Hair follicle dermal papilla cell (primary cell): ENCODE measurements at places on chromosomes 5 and 9. TPM values are rescaled to one million over a fixed set of nuclear protein-coding genes. Genes with fewer than 3 reads are reported as not detected.

SLC9A3 gene
- 1.2 and 1.3 TPM in 2 replicates for total RNA-seq

PCDHB15 gene
- 0.24 and 0.32 TPM in 2 replicates for total RNA-seq

SLC36A2 gene
- total RNA-seq = not detected in 2 replicates

NUTM2F gene
- not detected in 2 replicates for total RNA-seq

FOXD4L4 gene
- total RNA-seq = under 0.01 TPM in 1 of 2 replicates, not detected in the other

GARIN3 gene
- total RNA-seq = not detected in 2 replicates

ADRB2 gene
- total RNA-seq = 1.7 and 2.8 TPM in 2 replicates

STARD4 gene
- 125 and 143 TPM in 2 replicates for total RNA-seq

IFNK gene
- not detected in 2 replicates for total RNA-seq

MPDZ gene
- total RNA-seq = 50.3 and 56.6 TPM in 2 replicates

CBY3 gene
- not detected in 2 replicates for total RNA-seq

MEGF10 gene
- total RNA-seq = 6.8 and 14.4 TPM in 2 replicates

IFNA2 gene
- not detected in 2 replicates for total RNA-seq

ARL14EPL gene
- 0.32 TPM in 1 of 2 replicates, not detected in the other for total RNA-seq

TUSC1 gene
- total RNA-seq = 24.5 and 30.7 TPM in 2 replicates

FBLL1 gene
- total RNA-seq = 0.65 and 1.8 TPM in 2 replicates

CSNK1G3 gene
- total RNA-seq = 65.9 and 69.6 TPM in 2 replicates

NTNG2 gene
- total RNA-seq = 3.5 and 4.1 TPM in 2 replicates

LIX1 gene
- not detected in 2 replicates for total RNA-seq

NRARP gene
- total RNA-seq = not detected in 2 replicates

PCDHA1 gene
- total RNA-seq = under 0.01 TPM in 1 of 2 replicates, not detected in the other

ZNG1C gene
- total RNA-seq = 11.4 and 15.6 TPM in 2 replicates

RLN1 gene
- total RNA-seq = not detected in 2 replicates

HARS1 gene
- total RNA-seq = 46.7 and 49.7 TPM in 2 replicates

KIF12 gene
- total RNA-seq = under 0.01 and 0.12 TPM in 2 replicates

KIF3A gene
- total RNA-seq = 8.1 and 9.7 TPM in 2 replicates

IGFBPL1 gene
- total RNA-seq = 0.24 and 0.49 TPM in 2 replicates

SURF1 gene
- 19.6 and 19.8 TPM in 2 replicates for total RNA-seq

NRG2 gene
- 2.8 and 4.5 TPM in 2 replicates for total RNA-seq

HRH2 gene
- 1.3 TPM in 2 replicates for total RNA-seq

GPR21 gene
- total RNA-seq = 0.49 and 1.1 TPM in 2 replicates

TLX3 gene
- total RNA-seq = not detected in 2 replicates

PRRC1 gene
- 78.1 and 101 TPM in 2 replicates for total RNA-seq

DMRT3 gene
- total RNA-seq = not detected in 2 replicates

TAF1L gene
- total RNA-seq = not detected in 2 replicates

OLFM1 gene
- 0.85 and 1.5 TPM in 2 replicates for total RNA-seq

ACOT12 gene
- total RNA-seq = not detected in 2 replicates

RNF183 gene
- total RNA-seq = not detected in 2 replicates

GLRA1 gene
- total RNA-seq = not detected in 2 replicates

SLC6A7 gene
- total RNA-seq = 0.16 TPM in 1 of 2 replicates, not detected in the other

COL15A1 gene
- total RNA-seq = 6.6 and 29.7 TPM in 2 replicates

SLC6A19 gene
- not detected in 2 replicates for total RNA-seq

NR2F1-AS1 gene
- 26.2 and 28.6 TPM in 2 replicates for total RNA-seq

ARID3C gene
- total RNA-seq = 0.12 and 0.32 TPM in 2 replicates

WDR38 gene
- not detected in 2 replicates for total RNA-seq
